Colonic mucosa (tissue), 4 donors: ENCODE measurements at places on chromosomes 6 and 20.

- no peak overlapping the region for H3K4me3 ChIP-seq
- no peaks in the 10 kb centered on the region for H3K36me3 ChIP-seq
- no peaks in the 10 kb centered on the region for H3K27me3 ChIP-seq
- H3K27ac ChIP-seq = no peak overlapping the region
- no peak for DNase-seq
Observed at GRCh38 chr20:17344790-17345189, 118.0 kb downstream of the PCSK2 start.

GRCh38 chr6:154611241-154611640 lies 100.8 kb upstream of the CNKSR3 start:
- no peak for DNase-seq
- H3K36me3 ChIP-seq = no peaks in the 10 kb centered on the region
- no peaks in the 10 kb centered on the region for H3K27me3 ChIP-seq
- no peak overlapping the region for H3K27ac ChIP-seq
- no peaks in the 10 kb centered on the region for H3K4me1 ChIP-seq

DNA sequence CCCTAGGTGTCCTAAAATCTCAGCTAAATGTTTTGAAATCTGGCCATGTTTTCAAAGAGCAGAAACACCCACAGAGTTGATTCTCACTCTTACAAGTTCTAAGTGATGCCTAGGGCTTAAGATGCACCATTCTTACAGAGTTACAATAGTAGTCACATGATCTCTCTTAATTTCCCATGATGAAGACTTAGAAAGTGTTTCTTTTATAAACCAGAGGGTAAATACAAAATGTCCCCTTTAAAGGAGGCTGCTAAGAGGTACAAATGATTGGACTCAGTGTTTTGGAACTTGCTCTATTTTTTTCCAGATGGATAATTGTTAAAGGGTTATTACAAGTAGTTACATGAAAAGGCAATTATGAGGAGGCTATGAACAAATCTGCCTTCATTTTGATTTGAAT lies 244.6 kb downstream of the GRM1 start:
- H3K4me1 ChIP-seq = no peaks in the 10 kb centered on the region
- no peaks in the 10 kb centered on the region for H3K36me3 ChIP-seq
- no peak overlapping the region for H3K27ac ChIP-seq

GRCh38 chr6:23154159-23154558 lies 584.8 kb downstream of the HDGFL1 start:
- H3K36me3 ChIP-seq = no peaks in the 10 kb centered on the region
- H3K27ac ChIP-seq = no peak overlapping the region
- no peak overlapping the region for H3K4me3 ChIP-seq
- no peaks in the 10 kb centered on the region for H3K4me1 ChIP-seq
- H3K27me3 ChIP-seq = no peaks in the 10 kb centered on the region
- DNase-seq = no peak

- no peak overlapping the region for H3K27ac ChIP-seq
- H3K36me3 ChIP-seq = no peaks in the 10 kb centered on the region
- DNase-seq = no peak
- H3K4me1 ChIP-seq = no peaks in the 10 kb centered on the region
- H3K27me3 ChIP-seq = peaks cover 74% of the 10 kb centered on the region
- H3K4me3 ChIP-seq = no peak overlapping the region
Observed at GRCh38 chr20:38723017-38723847, 1.1 kb upstream of the SLC32A1 start.

GRCh38 chr6:145244349-145245100 lies 490.8 kb downstream of the EPM2A start:
- H3K27ac ChIP-seq = no peak overlapping the region
- DNase-seq = no peak
- H3K4me3 ChIP-seq = no peak overlapping the region
- no peaks in the 10 kb centered on the region for H3K4me1 ChIP-seq
- no peaks in the 10 kb centered on the region for H3K36me3 ChIP-seq

DNA sequence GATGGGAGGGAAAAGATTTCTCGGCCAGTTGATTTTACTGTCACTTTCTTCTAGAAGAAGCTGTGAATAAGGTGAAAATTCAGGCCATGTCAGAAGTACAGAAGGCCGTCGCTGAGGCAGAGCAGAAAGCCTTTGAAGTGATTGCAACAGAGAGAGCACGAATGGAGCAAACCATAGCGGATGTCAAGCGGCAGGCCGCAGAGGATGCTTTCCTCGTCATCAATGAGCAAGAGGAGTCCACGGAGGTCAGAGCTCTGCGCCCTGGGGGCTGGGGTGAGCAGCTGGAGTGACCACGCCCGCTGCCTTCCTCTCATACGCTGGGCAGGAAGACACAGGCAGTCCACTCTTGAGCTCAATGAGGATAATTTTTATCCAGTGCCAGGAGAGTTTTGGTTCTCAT lies 21.8 kb upstream of the C20orf144 start:
- peaks cover 7% of the 10 kb centered on the region for H3K36me3 ChIP-seq
- no peak for DNase-seq
- H3K4me3 ChIP-seq = no peak overlapping the region
- no peaks in the 10 kb centered on the region for H3K4me1 ChIP-seq
